ENCODE measurements at places on chromosomes 5 and 9. TPM values are rescaled to one million over a fixed set of nuclear protein-coding genes. Genes with fewer than 3 reads are reported as not detected.
A peak's percentile ranks its signal among the peaks of the same experiment; 100 is the strongest.

DNA sequence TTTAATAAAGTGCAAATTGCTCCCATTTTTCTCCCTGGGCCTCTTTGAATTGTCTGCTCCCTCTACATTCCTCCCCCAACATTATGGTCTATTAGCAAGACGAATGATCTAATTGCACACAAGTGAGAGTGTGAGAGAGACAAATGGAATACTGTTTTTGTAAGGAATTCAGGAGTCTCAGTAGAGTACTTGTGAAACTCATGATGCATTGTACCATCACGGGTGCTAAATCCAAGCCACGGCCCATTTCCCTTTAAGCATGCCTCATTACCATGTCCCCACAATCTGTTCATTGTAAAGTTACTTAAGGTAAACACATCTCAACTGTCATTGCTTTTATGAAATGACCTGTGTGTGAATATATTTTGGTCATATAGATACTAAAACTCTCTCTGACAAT, 62.8 kb downstream of the CD180 start:
- H3K27me3 ChIP-seq: no peaks in the 10 kb centered on the region
- no peak overlapping the region for H3K27ac ChIP-seq
- no peaks in the 10 kb centered on the region for H3K36me3 ChIP-seq
- H3K4me1 ChIP-seq: no peaks in the 10 kb centered on the region
- no peak overlapping the region for H3K4me3 ChIP-seq

Gene ZNF608
- polyA plus RNA-seq: not detected

GRCh38 chr5:40391642-40392041, 288.1 kb upstream of the PTGER4 start:
- no peaks in the 10 kb centered on the region for H3K36me3 ChIP-seq
- no peak overlapping the region for H3K4me3 ChIP-seq
- no peak overlapping the region for H3K27ac ChIP-seq
- DNase-seq: peak; percentile 44
- H3K4me1 ChIP-seq: peaks cover 39% of the 10 kb centered on the region
- H3K27me3 ChIP-seq: no peaks in the 10 kb centered on the region

- no peaks in the 10 kb centered on the region for H3K36me3 ChIP-seq
- no peaks in the 10 kb centered on the region for H3K27me3 ChIP-seq
- no peak for DNase-seq
- H3K27ac ChIP-seq: no peak overlapping the region
- H3K4me3 ChIP-seq: no peak overlapping the region
Observed at GRCh38 chr9:20208961-20209371, 413.3 kb downstream of the MLLT3 start.

Gene HAVCR1
- polyA plus RNA-seq: not detected

Gene TAF11L5
- not detected for polyA plus RNA-seq

Gene ADAMTS2
- 0.74 TPM for polyA plus RNA-seq

GRCh38 chr5:120362426-120362825, 101.7 kb upstream of the PRR16 start:
- no peaks in the 10 kb centered on the region for H3K36me3 ChIP-seq
- H3K4me1 ChIP-seq: no peaks in the 10 kb centered on the region
- no peak for DNase-seq
- H3K27ac ChIP-seq: no peak overlapping the region
- H3K4me3 ChIP-seq: no peak overlapping the region

Gene PDE6A
- polyA plus RNA-seq: 0.01 TPM

Gene GOLPH3
- 17.5 TPM for polyA plus RNA-seq

- DNase-seq: no peak
- no peaks in the 10 kb centered on the region for H3K4me1 ChIP-seq
- H3K4me3 ChIP-seq: no peak overlapping the region
- no peak overlapping the region for H3K27ac ChIP-seq
Observed at GRCh38 chr9:110532908-110533665, 46.5 kb downstream of the SVEP1 start.

- peaks cover 7% of the 10 kb centered on the region for H3K27me3 ChIP-seq
- H3K4me3 ChIP-seq: peak overlapping the region; percentile 76
- no peak overlapping the region for H3K27ac ChIP-seq
- H3K36me3 ChIP-seq: no peaks in the 10 kb centered on the region
- peaks cover 17% of the 10 kb centered on the region for H3K4me1 ChIP-seq
Observed at GRCh38 chr9:21801683-21802417, 586 bp upstream of the MTAP start.

- H3K36me3 ChIP-seq: no peaks in the 10 kb centered on the region
- H3K27me3 ChIP-seq: no peaks in the 10 kb centered on the region
- DNase-seq: no peak
- H3K27ac ChIP-seq: no peak overlapping the region
Observed at GRCh38 chr5:58622936-58623871, 40.3 kb downstream of the RAB3C start.

- no peak for DNase-seq
- H3K4me3 ChIP-seq: no peak overlapping the region
- no peaks in the 10 kb centered on the region for H3K27me3 ChIP-seq
- no peaks in the 10 kb centered on the region for H3K36me3 ChIP-seq
- H3K4me1 ChIP-seq: no peaks in the 10 kb centered on the region
- no peak overlapping the region for H3K27ac ChIP-seq
Observed at GRCh38 chr9:107390279-107390678, 99.3 kb downstream of the KLF4 start.

DNA sequence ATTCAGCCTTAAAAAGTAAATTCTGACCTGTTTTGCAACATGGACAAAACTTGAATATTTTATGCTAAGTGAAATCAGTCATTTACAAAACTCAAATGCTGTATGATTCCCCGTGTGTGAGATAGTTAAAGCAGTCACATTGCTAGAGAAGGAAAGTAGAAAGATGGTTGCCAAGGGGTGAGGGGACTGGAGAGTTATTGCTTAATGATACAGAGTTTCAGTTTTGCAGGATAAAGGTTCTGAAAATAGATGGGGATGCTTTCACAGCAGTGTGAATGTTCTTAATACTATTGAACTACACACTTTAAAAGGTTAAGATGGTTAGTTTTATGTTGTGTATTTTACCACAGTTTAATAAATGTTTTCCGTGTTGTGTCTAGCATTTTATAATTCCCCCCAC, 51.2 kb downstream of the SGCD start:
- H3K27me3 ChIP-seq: no peaks in the 10 kb centered on the region
- no peak overlapping the region for H3K27ac ChIP-seq
- H3K4me1 ChIP-seq: no peaks in the 10 kb centered on the region
- no peak overlapping the region for H3K4me3 ChIP-seq

DNA sequence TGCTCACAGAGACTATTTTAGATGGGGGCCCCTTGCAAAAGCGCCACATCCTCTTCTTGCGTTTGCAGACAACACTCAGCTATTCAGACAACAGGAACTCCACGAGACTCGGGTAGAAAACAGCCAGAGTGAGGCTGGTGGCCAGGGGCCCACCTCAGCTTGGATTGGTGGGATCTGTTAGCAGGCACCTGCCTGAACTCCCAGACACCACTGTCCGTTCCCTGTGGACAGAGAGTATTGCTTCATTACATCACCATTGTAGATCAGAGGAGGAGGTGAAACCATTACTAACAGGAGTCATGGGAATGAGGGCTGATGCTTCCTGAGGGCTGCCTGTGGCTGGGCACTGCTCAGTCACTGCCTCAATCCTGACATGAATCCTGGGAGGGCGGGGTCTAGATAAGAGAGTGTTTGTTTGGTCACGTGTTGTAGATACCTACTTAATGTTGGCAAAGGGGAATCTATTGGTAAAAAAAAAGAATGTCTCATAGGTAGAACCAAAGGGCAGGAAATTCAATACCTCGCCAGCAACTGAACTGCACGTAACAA, 4.4 kb upstream of the RAPGEF1 start:
- H3K36me3 ChIP-seq: no peaks in the 10 kb centered on the region
- no peak overlapping the region for H3K4me3 ChIP-seq
- peak; percentile 66 for DNase-seq
- peaks cover 25% of the 10 kb centered on the region for H3K4me1 ChIP-seq
- no peaks in the 10 kb centered on the region for H3K27me3 ChIP-seq

DNA sequence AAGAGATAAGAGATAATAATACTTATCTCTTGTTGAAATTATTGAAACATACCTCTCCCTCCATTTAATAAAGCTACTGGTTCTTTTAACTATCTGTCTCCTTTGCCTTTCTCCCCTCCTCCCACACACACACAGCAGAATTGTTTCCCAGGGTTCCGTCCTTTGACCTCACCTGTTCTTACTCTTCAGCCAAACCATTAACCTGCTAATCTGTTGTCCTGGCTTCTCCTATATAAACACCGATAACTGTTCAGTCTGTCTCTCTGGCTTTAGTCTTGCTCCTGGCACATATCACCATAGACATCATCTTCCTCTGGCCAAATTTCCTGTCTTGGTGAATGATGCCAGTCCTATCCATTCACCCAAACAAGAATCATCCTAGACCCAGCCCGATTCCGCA, 7.7 kb downstream of the RHOBTB3 start:
- no peaks in the 10 kb centered on the region for H3K27me3 ChIP-seq
- no peaks in the 10 kb centered on the region for H3K36me3 ChIP-seq
- no peak overlapping the region for H3K27ac ChIP-seq
- no peak overlapping the region for H3K4me3 ChIP-seq
- peaks cover 19% of the 10 kb centered on the region for H3K4me1 ChIP-seq

Gene BAAT
- polyA plus RNA-seq: not detected

Gene DNLZ
- 26.4 TPM for polyA plus RNA-seq

Gene HAVCR2
- polyA plus RNA-seq: 45.0 TPM

GRCh38 chr5:142984525-142984924, 214.3 kb downstream of the ARHGAP26 start:
- H3K4me1 ChIP-seq: peaks cover 52% of the 10 kb centered on the region
- no peak for DNase-seq
- H3K4me3 ChIP-seq: no peak overlapping the region
- peaks cover 6% of the 10 kb centered on the region for H3K36me3 ChIP-seq

Gene ACOT12
- not detected for polyA plus RNA-seq

Gene PTGR1
- polyA plus RNA-seq: 0.68 TPM

- H3K27ac ChIP-seq: no peak overlapping the region
- peaks cover 97% of the 10 kb centered on the region for H3K36me3 ChIP-seq
- DNase-seq: no peak
- no peak overlapping the region for H3K4me3 ChIP-seq
Observed at GRCh38 chr9:133767625-133768024, 29.5 kb upstream of the SARDH start.

DNA sequence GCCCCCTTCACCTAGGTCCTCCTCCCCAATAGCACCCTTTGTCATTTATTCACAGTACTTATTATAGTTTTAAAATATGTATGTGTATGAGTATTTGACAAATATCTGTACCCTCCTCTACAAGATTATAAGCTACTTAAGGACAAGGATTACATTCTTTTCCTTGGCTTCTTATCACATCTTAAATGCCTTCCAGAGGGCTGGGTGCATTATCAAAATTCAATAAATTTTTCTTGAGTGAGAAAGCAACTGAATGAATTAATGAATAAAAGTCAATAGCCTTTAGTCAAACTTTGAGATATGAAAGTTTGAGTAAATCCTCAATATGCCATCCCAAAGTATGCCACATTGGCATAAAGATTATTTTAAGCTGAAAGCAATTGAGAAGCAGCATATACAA, 621.7 kb downstream of the DNAH5 start:
- no peaks in the 10 kb centered on the region for H3K36me3 ChIP-seq
- no peak overlapping the region for H3K4me3 ChIP-seq
- H3K27ac ChIP-seq: no peak overlapping the region
- H3K4me1 ChIP-seq: no peaks in the 10 kb centered on the region

Gene ALDH1B1
- 3.8 TPM for polyA plus RNA-seq

Gene IL3
- not detected for polyA plus RNA-seq

GRCh38 chr5:113163328-113163727, 186.7 kb downstream of the DCP2 start:
- no peak overlapping the region for H3K27ac ChIP-seq
- no peak overlapping the region for H3K4me3 ChIP-seq

Gene FCN2
- polyA plus RNA-seq: not detected

DNA sequence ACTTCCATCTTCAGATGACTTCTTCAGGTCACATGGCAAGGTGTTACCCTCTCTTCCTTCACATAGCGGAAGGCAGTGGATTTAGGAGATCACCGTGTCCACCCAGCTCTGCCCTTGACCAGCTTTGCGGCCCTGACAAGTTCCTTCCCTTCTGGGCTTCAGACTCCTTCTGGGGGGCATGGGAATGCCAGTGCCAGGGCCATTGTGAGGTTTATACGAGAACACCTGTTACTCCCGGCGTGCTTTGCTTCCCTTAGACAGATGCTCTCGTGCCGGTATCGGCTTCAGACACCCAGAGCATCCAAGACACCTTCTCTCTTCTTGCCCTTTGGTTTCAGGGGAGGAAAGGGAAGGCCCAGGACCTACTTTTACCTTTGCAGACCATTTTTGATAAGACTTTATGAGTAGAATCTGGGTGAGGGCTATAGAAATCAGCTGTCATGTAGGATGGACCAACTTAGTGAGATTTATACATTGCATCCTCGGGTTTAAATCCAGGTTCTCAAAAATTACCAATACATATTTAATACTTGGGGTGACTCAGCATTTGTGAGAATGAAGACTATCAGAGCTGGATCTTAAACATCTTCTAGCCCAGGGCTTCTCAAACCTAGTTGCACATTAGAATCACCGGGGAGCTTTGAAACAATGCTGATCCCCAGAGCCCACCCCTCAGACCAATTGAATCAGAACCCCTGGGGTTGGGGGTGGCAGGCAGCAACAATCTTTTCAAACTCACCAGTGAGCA, 138.2 kb downstream of the MVB12B start:
- H3K27ac ChIP-seq: no peak overlapping the region
- H3K36me3 ChIP-seq: no peaks in the 10 kb centered on the region
- H3K4me3 ChIP-seq: no peak overlapping the region

DNA sequence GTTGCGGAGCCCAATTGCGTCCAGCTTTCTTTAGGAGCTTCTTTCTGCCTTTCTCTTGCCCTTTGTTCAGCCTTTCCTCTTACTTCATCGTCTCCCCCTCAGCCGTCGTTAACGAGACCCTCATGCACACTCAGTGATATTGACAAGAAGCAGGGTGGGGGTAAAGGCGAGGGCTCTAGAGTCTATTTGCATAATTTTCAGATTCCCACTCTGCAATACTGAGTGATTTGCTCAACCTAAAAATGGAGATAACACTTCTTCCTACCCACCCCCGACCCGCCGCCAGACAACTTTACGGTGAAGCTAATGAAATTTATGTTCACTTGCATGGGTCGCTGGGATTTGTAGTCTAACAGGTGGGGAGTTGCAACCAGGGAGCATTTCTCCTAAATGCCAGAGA, 1.3 kb upstream of the TBC1D2 start:
- peaks cover 41% of the 10 kb centered on the region for H3K4me1 ChIP-seq
- H3K4me3 ChIP-seq: peak overlapping the region; percentile 57
- peak overlapping the region; percentile 93 for H3K27ac ChIP-seq
- H3K36me3 ChIP-seq: peaks cover 5% of the 10 kb centered on the region

DNA sequence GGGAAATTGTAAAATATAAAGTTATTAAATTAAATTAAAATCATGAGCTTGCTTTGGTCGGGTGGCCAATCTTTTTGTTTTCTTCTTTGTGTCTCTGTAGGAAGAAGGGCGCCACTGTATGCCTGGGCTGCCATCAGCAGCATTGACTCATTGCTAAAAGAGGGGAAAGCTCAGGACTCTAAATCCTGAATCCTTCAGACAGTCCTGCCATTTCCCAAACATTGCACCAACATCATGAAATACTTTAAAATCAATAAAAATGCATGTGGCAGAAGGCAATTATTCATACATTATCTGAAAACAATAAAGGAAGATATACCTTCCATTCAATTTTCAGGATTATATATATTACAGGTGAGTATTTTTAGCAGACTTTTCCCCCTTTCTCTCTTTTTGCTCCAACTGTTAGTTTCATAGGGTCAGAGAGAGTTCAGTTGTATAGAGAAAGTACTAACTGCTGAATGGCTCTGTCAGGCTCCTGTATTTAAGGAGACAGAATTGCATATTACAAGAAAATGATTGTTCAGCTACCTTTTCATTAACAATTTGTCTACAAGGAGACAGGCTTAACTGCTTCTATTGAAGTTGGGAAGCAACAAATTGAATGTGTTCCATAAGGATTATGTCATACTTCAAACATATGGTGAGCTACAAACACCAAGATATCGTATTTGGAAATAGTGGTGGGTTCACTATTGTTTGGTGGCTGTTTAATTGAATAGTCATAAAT, 95.7 kb downstream of the ATPSCKMT start:
- H3K4me3 ChIP-seq: no peak overlapping the region
- no peak for DNase-seq
- H3K27me3 ChIP-seq: no peaks in the 10 kb centered on the region
- no peaks in the 10 kb centered on the region for H3K4me1 ChIP-seq
- no peaks in the 10 kb centered on the region for H3K36me3 ChIP-seq
